CD4-positive, alpha-beta T cell (primary cell): ENCODE measurements at places on chromosomes 13 and 19.

GRCh38 chr13:39577838-39578491 is 25.0 kb downstream of the LHFPL6 start:
- H3K27me3 ChIP-seq, result no peaks in the 10 kb centered on the region
- H3K36me3 ChIP-seq, result no peaks in the 10 kb centered on the region
- DNase-seq, result no peak

- H3K36me3 ChIP-seq, result no peaks in the 10 kb centered on the region
- no peak for DNase-seq
- H3K4me1 ChIP-seq, result no peaks in the 10 kb centered on the region
- no peak overlapping the region for H3K4me3 ChIP-seq
- H3K27ac ChIP-seq, result no peak overlapping the region
- H3K27me3 ChIP-seq, result no peaks in the 10 kb centered on the region
Measured at GRCh38 chr13:38981096-38981495, 9.5 kb downstream of the STOML3 start.

- no peak overlapping the region for H3K4me3 ChIP-seq
- no peaks in the 10 kb centered on the region for H3K36me3 ChIP-seq
Measured at GRCh38 chr13:34020388-34020787, 202.4 kb downstream of the RFC3 start.

GRCh38 chr13:114112231-114112825 is 20.1 kb downstream of the RASA3 start:
- no peak overlapping the region for H3K4me3 ChIP-seq
- peaks cover 67% of the 10 kb centered on the region for H3K36me3 ChIP-seq
- peak overlapping the region; percentile 34 for H3K27ac ChIP-seq
- no peak for DNase-seq
- peaks cover 88% of the 10 kb centered on the region for H3K4me1 ChIP-seq

- no peaks in the 10 kb centered on the region for H3K27me3 ChIP-seq
- H3K4me1 ChIP-seq, result peaks cover 33% of the 10 kb centered on the region
- H3K27ac ChIP-seq, result peak overlapping the region; percentile 83
- peak overlapping the region; percentile 75 for H3K4me3 ChIP-seq
Measured at GRCh38 chr19:51690454-51691073, 2.6 kb upstream of the SPACA6 start.

DNA sequence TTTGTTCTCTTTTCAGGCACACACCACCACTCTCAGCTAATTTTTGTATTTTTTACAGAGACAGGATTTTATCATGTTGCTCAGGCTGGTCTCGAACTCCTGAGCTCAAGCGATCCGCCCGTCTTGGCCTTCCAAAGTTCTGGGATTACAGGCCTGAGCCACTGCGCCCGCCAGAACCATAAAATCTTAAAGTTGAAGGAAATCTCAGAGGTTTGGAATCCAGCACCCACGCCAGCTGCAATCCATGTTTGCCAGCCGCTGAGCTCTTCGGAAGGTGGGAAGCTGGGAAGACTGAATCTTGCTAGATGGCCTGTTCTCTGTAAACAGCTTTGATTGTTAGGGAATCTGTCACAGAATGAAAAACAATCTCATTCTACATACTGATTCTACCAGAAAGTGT is 38.5 kb downstream of the SPATA13 start:
- no peak overlapping the region for H3K27ac ChIP-seq
- no peak for DNase-seq
- no peak overlapping the region for H3K4me3 ChIP-seq
- no peaks in the 10 kb centered on the region for H3K36me3 ChIP-seq
- no peaks in the 10 kb centered on the region for H3K4me1 ChIP-seq

- H3K27ac ChIP-seq, result no peak overlapping the region
- no peak for DNase-seq
- H3K4me1 ChIP-seq, result peaks cover 27% of the 10 kb centered on the region
- no peaks in the 10 kb centered on the region for H3K36me3 ChIP-seq
- H3K27me3 ChIP-seq, result peaks cover 14% of the 10 kb centered on the region
Measured at GRCh38 chr13:112895521-112896465, 73.2 kb upstream of the MCF2L start.
